GM23248 (cell line): ENCODE measurements at places on chromosomes 5 and 9. TPM values are rescaled to one million over a fixed set of nuclear protein-coding genes. Genes with fewer than 3 reads are reported as not detected.

GRCh38 chr9:78601957-78602565 is 305.1 kb downstream of the PSAT1 start:
- 0 out of 2 replicates have a peak, but pooled peaks cover 9% of the 10 kb centered on the region for H3K4me1 ChIP-seq
- H3K27ac ChIP-seq, result no peak overlapping the region
- H3K4me3 ChIP-seq, result no peak overlapping the region
- no peaks in the 10 kb centered on the region for H3K36me3 ChIP-seq

DNA sequence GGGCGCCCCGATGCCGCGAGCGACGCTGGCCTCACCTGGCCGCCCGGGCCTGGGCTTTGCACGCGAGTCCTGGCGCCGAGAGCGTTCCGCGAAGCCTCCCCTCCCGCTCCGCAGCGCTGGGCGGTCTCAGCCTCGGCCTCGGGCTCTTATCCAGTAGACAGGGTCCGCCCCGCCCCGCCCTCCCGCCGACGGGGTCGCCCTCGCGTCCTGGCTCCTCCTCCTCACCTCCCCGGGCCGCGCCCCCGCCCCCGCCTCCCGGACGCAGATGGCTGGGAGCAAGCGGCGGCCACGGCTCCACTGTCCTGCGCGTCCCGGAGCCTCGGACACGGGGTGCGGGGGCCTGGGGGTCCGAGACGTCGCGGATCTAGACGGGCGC is at the start of gene SLC6A3:
Gene SLC6A3 (minus strand): TSS at position 128 of the 376 bp plus-strand sequence. CDS start 2,243 bp downstream, outside the sequence.
- no peaks in the 10 kb centered on the region for H3K36me3 ChIP-seq
- H3K27ac ChIP-seq, result no peak within 1 kb of the TSS
- DNase-seq, result no peak

GRCh38 chr5:118989816-118990215 is 1.5 kb upstream of the DTWD2 start:
- no peaks in the 10 kb centered on the region for H3K36me3 ChIP-seq
- no peaks in the 10 kb centered on the region for H3K27me3 ChIP-seq
- H3K4me1 ChIP-seq, result peaks cover 3% of the 10 kb centered on the region; the same call in 1 of the 2 replicates
- no peak overlapping the region for H3K4me3 ChIP-seq
- no peak overlapping the region for H3K27ac ChIP-seq
- DNase-seq, result no peak

- no peak overlapping the region for H3K27ac ChIP-seq
- H3K27me3 ChIP-seq, result no peaks in the 10 kb centered on the region
- no peak overlapping the region for H3K4me3 ChIP-seq
- no peak for DNase-seq
- H3K4me1 ChIP-seq, result no peaks in the 10 kb centered on the region
These were observed 38.7 kb downstream of the ASS1 start for GRCh38 chr9:130483371-130483971.

GRCh38 chr5:149006426-149006825 is 56.4 kb downstream of the SH3TC2 start:
- no peaks in the 10 kb centered on the region for H3K36me3 ChIP-seq
- H3K27ac ChIP-seq, result no peak overlapping the region
- H3K4me1 ChIP-seq, result peaks cover 43% of the 10 kb centered on the region

- peak overlapping the region; percentile 52 for H3K4me3 ChIP-seq
- H3K27ac ChIP-seq, result no peak overlapping the region
- peak; percentile 63 for DNase-seq
- no peaks in the 10 kb centered on the region for H3K27me3 ChIP-seq
These were observed 9.0 kb upstream of the SETD9 start for GRCh38 chr5:56900395-56900794.

GRCh38 chr5:69049796-69050195 is 44.0 kb upstream of the SLC30A5 start:
- DNase-seq, result no peak
- H3K27me3 ChIP-seq, result no peaks in the 10 kb centered on the region
- H3K36me3 ChIP-seq, result no peaks in the 10 kb centered on the region
- H3K4me1 ChIP-seq, result no peaks in the 10 kb centered on the region

DNA sequence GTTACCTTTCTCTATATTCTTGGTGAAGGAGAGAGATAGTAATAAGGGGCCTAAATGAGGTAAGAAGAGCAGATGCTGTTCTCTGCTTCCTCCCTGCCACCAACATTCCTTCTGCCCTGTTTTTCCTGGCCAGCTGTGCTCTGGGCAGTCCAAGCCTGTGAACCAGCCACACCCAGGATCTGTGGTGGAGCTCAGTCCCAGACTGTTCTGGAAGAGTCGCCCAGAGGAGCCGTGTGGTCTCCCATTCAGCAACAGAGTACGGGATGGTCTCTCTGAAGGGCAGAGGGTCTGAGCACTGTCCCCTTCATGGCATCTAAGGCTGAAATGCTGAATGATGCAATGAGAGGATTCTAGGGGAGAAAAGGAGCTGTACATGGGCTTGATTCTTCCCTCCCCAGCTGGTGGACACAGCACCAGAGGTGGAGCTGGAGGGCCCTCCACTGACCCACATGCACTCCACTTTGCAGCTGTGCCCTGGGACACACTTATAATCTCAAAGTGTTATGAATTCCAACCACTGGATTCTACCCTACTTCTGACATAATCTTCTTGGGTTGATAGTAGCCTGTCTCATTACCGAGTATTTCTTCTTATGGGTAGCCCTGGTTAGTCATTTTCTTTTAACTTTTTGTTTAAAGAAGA is 70.8 kb upstream of the RPS23 start:
- peaks cover 48% of the 10 kb centered on the region for H3K4me1 ChIP-seq
- peak; percentile 82 for DNase-seq
- H3K36me3 ChIP-seq, result no peaks in the 10 kb centered on the region
- H3K27ac ChIP-seq, result peak overlapping the region; percentile 86

DNA sequence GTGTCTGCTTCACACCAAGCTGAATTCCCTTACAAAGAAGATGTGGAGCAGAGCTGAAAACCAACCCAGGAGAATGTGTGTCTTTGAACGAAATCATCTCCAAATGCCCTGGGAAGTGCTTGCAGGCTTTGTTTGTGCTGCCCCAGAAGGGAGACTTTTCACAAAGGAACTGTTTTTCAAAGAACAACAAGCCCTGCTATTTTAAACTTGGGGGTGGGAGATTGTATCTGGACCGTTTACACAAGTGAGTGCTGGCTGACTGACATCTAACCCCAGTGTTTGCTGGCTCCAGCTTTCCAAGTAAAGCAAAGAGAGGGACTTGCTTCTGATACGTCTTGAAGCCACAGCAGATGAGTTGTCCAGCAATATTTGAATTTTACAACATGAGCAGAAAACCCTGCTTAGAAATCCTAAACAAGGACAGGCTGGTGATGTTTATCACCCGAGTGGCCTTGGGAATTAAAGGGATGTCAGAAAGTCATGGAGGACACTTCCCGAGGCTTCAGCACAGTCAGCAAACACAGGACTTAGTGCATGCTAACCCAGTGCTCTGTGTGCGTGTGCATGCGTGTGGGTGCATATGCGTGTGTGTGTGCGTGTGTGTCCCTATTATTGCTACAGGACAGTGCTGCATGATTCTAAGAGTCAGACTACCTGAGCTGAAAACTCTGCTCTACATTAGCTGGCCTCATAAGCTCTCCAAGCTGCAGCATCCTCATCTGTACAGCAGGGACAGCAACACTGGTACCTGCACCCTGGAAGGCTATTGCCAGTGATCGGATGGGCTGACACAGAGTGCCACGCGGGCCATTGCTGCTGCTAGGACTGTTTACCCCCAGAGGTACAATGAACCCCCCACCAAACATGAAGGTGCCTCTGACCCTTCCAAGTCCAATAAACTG is 1.4 kb downstream of the ADAMTS12 start:
- peaks cover 56% of the 10 kb centered on the region for H3K4me1 ChIP-seq
- no peaks in the 10 kb centered on the region for H3K27me3 ChIP-seq
- peak; percentile 67 for DNase-seq

DNA sequence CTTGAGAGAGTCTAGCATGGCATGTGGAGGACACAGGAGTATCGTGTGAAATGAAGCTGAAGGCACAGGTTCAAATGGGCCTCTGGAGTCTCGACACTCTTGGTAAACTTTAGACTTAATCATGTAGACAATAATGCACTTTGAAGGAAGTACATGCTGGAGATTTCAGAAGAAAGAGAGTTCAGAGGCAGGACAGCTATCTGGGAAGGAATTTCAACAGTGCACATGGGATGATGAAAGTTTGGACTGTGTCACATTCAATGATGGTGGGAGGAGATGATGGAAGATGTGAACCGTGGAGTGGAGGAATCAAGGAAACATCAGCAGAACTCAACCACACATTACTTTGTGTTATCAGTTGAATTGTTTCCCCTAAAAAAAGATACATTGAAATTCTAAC is 88.6 kb upstream of the PAPPA start:
- H3K4me3 ChIP-seq, result no peak overlapping the region
- DNase-seq, result no peak
- H3K36me3 ChIP-seq, result no peaks in the 10 kb centered on the region
- no peaks in the 10 kb centered on the region for H3K27me3 ChIP-seq

GRCh38 chr5:169762338-169763095 is 125.4 kb downstream of the DOCK2 start:
- H3K27ac ChIP-seq, result peak overlapping the region; percentile 23; the same call in 1 of the 2 replicates
- H3K36me3 ChIP-seq, result no peaks in the 10 kb centered on the region
- H3K4me3 ChIP-seq, result no peak overlapping the region
- peak; percentile 68 for DNase-seq
- peaks cover 27% of the 10 kb centered on the region for H3K4me1 ChIP-seq

GRCh38 chr5:39274398-39275085 is 55.2 kb upstream of the FYB1 start:
- DNase-seq, result no peak
- no peak overlapping the region for H3K4me3 ChIP-seq
- H3K27ac ChIP-seq, result no peak overlapping the region
- peaks cover 4% of the 10 kb centered on the region; the same call in 1 of the 2 replicates for H3K4me1 ChIP-seq

DNA sequence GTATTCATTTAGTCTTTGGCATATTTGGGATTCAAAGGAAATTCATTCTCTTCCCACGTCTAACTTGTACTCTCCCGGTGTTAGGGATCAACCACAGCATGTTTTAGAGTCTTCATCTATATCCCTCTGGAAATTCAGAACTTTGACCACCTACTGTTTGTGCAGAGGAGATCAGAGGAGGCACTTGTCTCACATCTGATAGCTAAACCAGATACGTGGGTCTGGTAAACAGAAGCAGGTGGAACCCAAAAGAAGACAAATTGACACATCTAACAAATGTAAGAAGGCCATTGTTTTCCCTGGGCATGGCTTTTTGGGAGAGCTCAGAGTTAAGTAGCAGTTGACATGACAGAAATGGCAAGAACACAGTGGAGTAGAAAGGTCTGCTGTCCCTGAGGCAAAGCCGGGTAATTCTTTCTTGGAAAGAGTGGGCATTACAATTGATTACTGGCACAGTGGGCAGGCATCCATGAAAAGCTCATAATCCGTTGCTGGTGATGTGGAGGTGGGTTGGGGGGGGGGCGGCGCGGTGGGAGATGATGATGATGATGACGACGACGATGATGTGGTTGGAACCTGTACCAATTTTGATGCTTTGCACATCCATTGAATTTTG is 27.5 kb downstream of the PIP5K1B start:
- H3K27me3 ChIP-seq, result no peaks in the 10 kb centered on the region
- no peak overlapping the region for H3K27ac ChIP-seq
- no peak for DNase-seq

- H3K4me3 ChIP-seq, result no peak overlapping the region
- peak; percentile 66 for DNase-seq
- peak overlapping the region; percentile 37 for H3K27ac ChIP-seq
- H3K27me3 ChIP-seq, result peaks cover 7% of the 10 kb centered on the region; the same call in 1 of the 2 replicates
These were observed 47.0 kb upstream of the TGFBR1 start for GRCh38 chr9:99057665-99058625.

DNA sequence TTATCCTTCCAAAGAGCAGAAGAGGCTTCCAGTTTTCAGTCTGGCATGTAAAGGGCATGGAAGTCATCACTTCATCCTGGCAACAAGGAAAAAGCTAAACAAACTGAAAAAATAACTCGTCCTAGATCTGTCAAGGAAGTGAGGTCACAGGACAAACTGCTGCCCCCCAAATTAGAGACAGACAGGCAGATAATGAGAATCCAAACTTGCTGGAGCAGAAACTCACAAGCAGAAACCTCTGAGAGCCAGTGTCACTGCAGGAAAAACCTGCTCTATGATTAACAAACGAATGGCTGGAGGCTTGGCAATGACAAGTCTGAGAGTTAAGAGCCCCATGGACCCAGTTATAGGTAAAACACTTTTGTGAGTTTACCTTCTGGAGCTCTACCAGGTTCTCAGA is 18.9 kb upstream of the MLANA start:
- no peaks in the 10 kb centered on the region for H3K27me3 ChIP-seq
- H3K36me3 ChIP-seq, result no peaks in the 10 kb centered on the region
- no peak overlapping the region for H3K4me3 ChIP-seq

DNA sequence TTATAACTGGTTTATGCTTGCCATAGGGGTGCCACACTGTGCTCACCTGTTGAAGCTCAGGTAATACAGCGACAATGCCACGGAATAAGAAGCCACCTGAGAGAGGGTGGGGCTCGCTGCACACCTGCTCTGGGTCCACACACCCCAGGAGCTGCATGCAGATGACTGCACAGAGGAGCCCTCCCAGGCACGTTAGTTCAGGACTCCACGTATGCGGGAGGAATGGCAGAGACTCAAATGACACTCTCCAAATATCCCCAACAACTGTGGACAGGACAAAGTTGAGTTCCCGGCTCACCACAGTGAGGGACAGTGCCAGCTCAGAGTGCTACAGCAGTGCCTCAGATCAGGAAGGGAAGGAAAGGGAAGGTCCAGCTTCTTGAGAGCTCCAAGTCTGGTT is 5.8 kb upstream of the FCN1 start:
- peaks cover 5% of the 10 kb centered on the region for H3K27me3 ChIP-seq
- no peak for DNase-seq
- no peaks in the 10 kb centered on the region for H3K36me3 ChIP-seq
- H3K4me3 ChIP-seq, result no peak overlapping the region

GRCh38 chr5:21236971-21237427 is 1249.0 kb upstream of the CDH18 start:
- no peaks in the 10 kb centered on the region for H3K4me1 ChIP-seq
- no peak for DNase-seq
- no peak overlapping the region for H3K27ac ChIP-seq
- H3K27me3 ChIP-seq, result no peaks in the 10 kb centered on the region

DNA sequence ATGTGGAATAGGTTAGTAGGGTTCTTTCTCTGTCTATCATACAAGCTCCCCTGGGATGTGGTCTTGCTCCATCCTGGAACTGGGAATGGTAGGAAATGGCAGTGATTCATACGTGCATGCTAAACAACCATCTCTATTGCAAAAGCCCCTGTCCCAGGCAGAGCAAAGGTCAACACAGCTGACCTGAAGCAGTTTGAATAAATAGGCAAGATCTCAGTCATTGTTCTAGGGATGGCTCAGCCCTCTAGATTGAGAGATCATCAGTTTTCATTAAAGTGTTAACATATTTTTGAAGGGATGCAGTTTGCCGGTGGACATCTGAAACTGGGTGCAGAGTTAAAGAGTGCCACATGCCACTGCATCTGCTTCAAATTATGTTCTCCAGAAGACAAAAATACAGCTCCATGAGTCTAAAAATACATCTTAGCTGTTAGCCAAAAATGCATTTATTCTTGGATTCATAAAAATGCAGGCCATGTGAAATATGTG is 224.1 kb downstream of the ESM1 start:
- H3K27ac ChIP-seq, result peak overlapping the region; percentile 85
- no peaks in the 10 kb centered on the region for H3K36me3 ChIP-seq
- no peaks in the 10 kb centered on the region for H3K27me3 ChIP-seq
- DNase-seq, result peak; percentile 92
- H3K4me3 ChIP-seq, result no peak overlapping the region

Gene CDC14B
- 17.2 and 20.9 TPM in 2 replicates for total RNA-seq

Gene CATSPER3
- total RNA-seq, result 0.11 TPM in 1 of 2 replicates, not detected in the other

Gene SLC34A1
- not detected in 2 replicates for total RNA-seq

Gene HSPA9
- 380 and 564 TPM in 2 replicates for total RNA-seq

Gene MAP1B
- total RNA-seq, result 71.7 and 149 TPM in 2 replicates

Gene FAM151B
- 3.4 and 7.8 TPM in 2 replicates for total RNA-seq

Gene PRLR
- 5.8 and 14.2 TPM in 2 replicates for total RNA-seq

Gene IL9
- not detected in 2 replicates for total RNA-seq

Gene GABRA6
- total RNA-seq, result not detected in 2 replicates

Gene GARNL3
- total RNA-seq, result 0.13 and 0.43 TPM in 2 replicates

Gene KIF12
- total RNA-seq, result not detected in 2 replicates

Gene SLC36A3
- not detected in 2 replicates for total RNA-seq

Gene SV2C
- total RNA-seq, result not detected in 2 replicates
